ENCODE measurements at places on chromosomes 1 and 21.

- DNase-seq, result no peak
Measured at GRCh38 chr1:160859166-160859565, 3.5 kb downstream of the CD244 start.

- no peak for DNase-seq
Measured at GRCh38 chr1:170885551-170885950, 49.8 kb upstream of the MROH9 start.

GRCh38 chr1:27097484-27097917 lies 57.4 kb downstream of the SLC9A1 start:
- peak; percentile 38 for DNase-seq

GRCh38 chr1:116113615-116114014 lies 2.4 kb downstream of the MAB21L3 start:
- no peak for DNase-seq

Data from H1 (cell line).